ENCODE measurements at places on chromosomes 7 and 10. TPM values are rescaled to one million over a fixed set of nuclear protein-coding genes. Genes with fewer than 3 reads are reported as not detected.

The RUFY2 gene
- 24.8 TPM for total RNA-seq

The INMT gene
- 5.6 TPM for total RNA-seq

- no peak for DNase-seq
These were observed 26.6 kb downstream of the FAM3C start for GRCh38 chr7:121369462-121369861.

GRCh38 chr7:75739796-75740672, 1.3 kb upstream of the HIP1 start:
- no peak for DNase-seq

- no peak for DNase-seq
These were observed 157.0 kb downstream of the PTPN20 start for GRCh38 chr10:47067949-47068940.

GRCh38 chr7:18201350-18201749, 173.7 kb upstream of the PRPS1L1 start:
- no peak for DNase-seq

DNA sequence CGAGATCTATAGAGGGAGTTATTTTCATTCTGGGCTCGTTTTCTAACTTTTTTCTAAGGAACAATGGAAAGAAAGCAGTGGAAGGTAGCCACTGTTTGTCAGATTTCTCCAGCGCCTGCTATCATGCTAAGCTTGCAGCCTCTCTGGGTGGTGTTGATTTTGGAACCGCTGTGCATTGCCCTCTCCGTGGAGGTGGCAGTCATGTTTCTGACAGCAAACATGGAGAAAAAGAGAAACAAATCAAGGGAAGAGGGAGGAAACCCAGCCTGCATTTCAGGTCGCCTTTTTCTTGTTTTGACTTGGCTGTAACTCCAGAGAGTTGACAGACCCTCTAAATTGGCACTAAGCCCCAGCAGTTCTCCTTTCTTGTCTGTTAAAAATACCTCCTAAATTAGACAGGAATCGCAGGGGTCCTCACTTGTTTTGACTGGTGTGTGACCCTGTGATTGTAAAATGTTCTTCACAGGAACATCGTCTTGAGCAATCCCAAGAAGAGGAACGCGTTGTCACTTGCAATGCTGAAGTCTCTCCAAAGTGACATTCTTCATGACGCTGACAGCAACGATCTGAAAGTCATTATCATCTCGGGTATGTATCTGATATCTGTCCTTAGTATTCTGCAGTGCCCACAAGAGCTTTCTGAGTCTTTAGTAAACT, 4.8 kb downstream of the ECHDC3 start:
- no peak for DNase-seq

DNA sequence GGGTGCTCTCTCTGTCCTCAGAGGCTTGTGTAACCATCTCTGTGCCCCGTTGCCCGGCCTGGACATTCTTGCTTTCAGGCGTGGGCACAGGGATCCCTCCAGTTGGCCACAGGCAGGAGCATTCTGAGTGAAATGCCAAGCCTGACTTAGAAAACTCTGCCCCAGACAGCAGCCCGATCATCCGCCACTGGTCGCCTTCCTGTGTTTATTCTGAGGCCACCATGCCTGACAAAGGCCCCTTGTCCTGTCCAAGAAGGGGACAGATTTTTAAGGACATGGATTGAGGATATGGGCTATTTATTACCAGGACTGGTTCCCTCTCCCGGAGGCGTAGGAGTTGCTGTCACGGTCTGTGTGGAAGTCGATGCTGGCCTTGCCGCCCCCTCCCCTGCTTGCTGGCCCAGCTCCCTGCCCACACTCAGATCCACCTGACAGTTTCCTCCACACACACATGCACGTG, 54.3 kb downstream of the SPOCK2 start:
- no peak for DNase-seq

Measured in vagina (tissue), 2 donors.